ENCODE measurements at places on chromosomes 2 and 18.

DNA sequence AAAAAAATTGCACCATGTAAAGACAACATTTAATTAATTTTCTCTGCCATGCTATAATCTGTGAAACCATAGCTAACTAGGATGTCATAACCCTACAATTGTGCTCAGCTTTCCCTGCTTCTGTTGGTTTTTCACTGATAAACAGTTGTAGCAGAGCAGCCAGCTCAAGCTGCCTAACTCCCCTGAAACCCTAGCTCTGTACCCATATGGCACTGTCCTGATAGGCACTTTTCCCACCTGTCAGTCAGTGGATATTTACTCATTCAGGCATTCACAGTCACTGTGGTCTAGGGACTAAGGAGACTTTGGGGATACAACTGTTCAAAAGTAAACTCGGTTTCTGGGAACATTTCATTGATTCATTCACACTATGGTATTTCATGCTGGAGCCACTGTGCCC, 407.0 kb downstream of the DSEL start:
- no peak for DNase-seq

- no peak for DNase-seq
Observed at GRCh38 chr2:208386541-208386940, 20.1 kb upstream of the PTH2R start.

- no peak for DNase-seq
Observed at GRCh38 chr2:113376913-113377445, 60.5 kb upstream of the ZNG1B start.

DNA sequence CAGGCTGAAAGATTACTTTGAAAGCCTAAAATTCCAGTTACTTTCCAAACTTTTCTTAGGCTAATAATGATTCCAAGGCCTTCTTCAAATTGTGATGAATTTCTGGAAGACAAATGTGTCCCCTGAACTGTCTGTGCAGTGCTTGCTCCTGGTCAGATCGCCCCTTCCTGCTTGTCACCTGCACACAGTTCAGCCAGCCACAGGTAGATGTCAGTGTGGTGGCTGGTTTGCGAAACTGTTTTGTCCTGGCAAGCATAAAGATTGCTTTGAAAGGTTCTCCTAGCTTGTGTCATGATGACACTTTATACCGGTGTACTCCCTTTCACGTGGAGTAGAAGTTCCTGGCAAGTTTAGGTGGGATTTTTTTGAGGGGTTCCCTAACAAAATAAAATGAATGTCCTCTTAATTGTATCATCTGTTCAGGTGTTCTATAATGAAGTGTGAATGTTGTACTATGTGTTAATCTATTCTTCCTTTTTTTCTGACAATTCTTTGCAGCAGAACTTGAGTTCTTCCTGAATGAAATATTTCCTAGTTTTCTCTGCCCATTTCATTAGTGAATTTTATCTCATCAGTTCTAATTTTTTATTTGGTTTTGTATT, 298.8 kb downstream of the ZNF407 start:
- DNase-seq = peak; percentile 9

- no peak for DNase-seq
Observed at GRCh38 chr2:121047383-121047782, 237.6 kb downstream of the TFCP2L1 start.

DNA sequence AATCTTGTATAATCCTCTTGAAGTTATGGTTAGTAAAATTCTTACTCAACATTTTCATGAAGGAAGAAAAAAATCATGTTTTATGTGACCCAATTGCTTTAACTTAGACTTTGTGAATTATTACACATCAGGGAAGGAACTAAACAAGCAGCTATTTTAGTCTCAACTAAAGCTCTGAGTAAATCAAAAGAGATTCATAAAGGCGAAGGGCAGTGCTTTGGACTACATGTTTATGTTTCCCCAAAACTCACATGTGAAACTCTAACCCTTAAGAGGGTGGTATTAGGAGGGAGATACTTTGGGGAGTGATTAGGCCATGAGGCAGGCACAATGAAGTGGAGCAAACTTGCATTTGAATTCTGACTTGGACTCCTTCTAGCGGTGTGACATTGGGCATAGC, 283.7 kb upstream of the POU3F3 start:
- DNase-seq = no peak

GRCh38 chr2:230090967-230091366, 22.2 kb upstream of the SLC16A14 start:
- DNase-seq = no peak

DNA sequence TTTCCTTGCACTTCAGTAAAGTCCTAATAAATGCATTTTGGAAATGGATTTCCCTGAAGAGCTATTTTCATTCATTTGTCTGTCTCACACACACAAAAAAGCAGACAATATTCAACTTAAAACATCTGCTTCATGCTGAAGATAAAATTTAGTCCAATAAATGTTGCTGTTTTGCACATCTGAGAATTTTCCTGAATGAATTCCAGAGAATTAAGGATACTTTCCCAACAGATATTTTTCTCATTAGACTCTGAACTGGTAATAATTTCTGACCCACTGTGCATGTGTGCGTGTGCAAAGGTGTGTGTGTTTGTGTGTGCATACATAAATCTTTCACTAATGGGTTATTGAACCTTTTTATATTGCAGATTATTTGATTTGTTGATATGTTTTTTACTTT, 390.2 kb upstream of the TMEFF2 start:
- DNase-seq = no peak

DNA sequence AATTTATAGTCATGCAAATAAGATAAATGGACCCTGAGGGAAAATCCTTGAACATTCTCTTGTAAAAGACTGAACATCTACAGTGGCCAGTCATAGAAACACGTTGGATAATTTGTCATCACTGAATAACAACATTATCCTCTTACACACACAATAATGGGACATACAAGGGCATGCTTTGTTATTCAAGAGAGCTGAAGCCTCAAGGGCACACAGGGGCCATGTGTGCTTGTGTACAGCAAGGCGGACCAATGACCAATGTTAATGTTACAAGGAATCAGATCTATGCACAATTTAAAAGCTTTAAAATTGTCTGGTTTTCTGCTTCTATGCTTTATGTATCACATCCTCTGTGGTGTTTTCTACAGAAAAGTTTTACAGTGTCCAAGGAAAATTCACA, 23.7 kb downstream of the COL6A3 start:
- DNase-seq = no peak

- no peak for DNase-seq
Observed at GRCh38 chr2:130972410-130972809, 120.8 kb downstream of the FAM168B start.

- no peak for DNase-seq
Observed at GRCh38 chr2:226673314-226673723, 126.3 kb downstream of the IRS1 start.

DNA sequence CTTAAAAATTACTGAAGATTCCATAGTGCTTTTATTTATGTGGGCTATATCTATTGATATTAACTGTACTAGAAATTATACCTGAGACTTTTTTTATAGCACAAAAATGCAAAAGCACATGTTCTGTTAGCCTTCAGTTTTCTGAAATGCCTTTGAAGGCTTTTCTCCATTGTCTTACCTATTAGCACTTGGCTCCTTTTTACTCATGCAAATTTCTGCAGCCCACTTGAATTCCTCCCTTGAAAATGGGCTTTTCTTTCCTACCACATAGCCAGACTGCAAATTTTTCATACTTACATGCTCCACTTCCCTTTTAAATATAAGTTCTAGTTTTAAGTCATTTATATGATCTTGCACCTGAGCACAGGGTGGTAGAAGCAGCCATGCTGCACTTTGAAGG, 453.0 kb upstream of the TRIB2 start:
- DNase-seq = no peak

- no peak for DNase-seq
Observed at GRCh38 chr2:202778217-202778616, 93.3 kb downstream of the ICA1L start.

- peak; percentile 2 for DNase-seq
Observed at GRCh38 chr2:157194097-157194688, 63.3 kb upstream of the GALNT5 start.

- no peak for DNase-seq
Observed at GRCh38 chr18:58143386-58143785, 99.4 kb downstream of the NEDD4L start.

DNA sequence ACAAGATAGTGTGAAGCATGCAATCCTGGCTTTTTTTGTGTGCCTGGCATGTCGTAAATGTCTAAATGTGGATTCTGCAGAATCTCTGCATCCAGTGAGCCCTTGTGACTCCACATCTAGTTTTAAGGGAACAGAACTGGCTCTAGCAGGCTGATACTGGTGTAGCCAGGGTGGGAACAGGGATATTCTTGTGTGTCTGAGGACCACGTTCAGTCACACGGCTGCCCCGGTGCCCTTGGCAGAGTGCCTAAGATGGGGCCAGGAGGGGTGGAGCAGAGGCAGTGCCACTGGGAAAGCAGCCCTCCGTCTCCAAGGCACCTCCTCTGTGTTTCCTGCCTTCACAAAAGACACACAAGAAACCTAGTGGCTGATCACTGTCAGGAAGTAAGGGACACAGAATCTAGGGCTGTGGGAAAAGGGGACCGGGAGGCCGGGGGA, 91.5 kb upstream of the PARD3B start:
- peak; percentile 50 for DNase-seq

DNA sequence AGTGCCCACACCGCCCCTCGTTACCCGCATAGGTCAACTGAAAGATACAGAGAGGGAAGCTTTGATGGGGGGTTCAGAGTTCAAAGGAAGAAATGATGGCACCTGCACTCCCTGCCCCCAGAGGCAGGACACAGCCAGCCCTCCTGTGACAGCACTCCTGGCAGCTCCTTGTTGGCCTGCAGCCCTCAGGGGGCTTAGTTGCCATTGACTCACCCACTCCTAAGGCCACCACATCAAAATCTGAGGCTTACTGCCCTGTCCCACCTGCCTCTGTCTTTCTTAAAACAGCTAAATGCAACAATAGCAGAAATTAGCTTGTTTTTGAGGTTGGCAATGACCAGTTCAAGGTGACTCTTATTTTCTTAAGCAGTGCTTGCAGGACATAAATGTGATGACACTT, 31.6 kb upstream of the SLC35F6 start:
- no peak for DNase-seq

GRCh38 chr2:175579646-175580045, 398.1 kb upstream of the ATP5MC3 start:
- DNase-seq = no peak

GRCh38 chr2:203718087-203718486, 11.6 kb downstream of the CD28 start:
- no peak for DNase-seq

- DNase-seq = no peak
Observed at GRCh38 chr18:38956068-38956467, 1390.5 kb upstream of the CELF4 start.

DNA sequence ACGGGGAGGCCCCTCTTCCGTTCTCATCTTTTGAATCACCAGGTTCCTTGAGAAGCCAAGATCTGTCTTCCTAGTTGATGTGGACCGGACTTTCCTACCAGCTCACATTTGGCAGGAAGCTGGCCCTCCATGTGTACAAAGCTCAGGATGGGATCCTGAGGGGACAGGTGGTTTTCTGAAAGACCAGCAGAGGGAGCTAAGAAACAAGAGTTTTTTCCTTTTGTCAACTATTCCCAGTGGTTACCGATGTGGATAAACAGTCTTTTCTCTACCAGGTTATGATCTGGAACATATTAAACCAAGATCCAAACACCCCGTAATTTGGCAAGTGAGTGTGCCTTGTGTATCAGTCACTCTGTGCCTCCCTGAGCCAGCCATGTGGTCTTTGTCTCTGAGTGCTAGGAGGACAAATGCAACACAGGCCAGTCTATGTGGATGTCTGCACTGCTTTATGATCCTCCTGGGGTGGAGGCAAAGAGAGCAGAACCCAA, 25.1 kb upstream of the ARHGAP25 start:
- DNase-seq = peak; percentile 22

- no peak for DNase-seq
Observed at GRCh38 chr2:166419616-166419934, 43.8 kb upstream of the SCN9A start.

- DNase-seq = no peak
Observed at GRCh38 chr18:76448256-76449110, 46.6 kb downstream of the ZNF516 start.

DNA sequence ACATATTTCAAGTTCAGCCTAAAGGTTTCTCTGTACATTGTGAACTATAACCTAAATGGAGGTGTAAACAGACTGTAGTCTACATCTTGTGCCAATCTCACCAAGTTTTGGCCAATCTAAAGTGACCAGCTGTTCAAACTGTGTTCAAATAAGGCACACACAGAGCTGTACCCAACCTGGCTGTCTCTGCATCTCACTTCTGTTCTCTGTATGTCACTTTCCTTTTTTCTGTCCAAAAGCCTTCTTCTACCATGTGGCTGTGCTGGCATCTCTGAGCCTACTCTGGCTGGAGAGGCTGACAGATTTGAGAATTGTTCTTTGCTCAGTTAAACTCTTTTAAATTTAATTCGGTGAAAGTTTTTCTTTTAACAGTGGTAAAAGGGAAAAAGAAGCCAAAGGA, 817.9 kb downstream of the SOCS6 start:
- no peak for DNase-seq

DNA sequence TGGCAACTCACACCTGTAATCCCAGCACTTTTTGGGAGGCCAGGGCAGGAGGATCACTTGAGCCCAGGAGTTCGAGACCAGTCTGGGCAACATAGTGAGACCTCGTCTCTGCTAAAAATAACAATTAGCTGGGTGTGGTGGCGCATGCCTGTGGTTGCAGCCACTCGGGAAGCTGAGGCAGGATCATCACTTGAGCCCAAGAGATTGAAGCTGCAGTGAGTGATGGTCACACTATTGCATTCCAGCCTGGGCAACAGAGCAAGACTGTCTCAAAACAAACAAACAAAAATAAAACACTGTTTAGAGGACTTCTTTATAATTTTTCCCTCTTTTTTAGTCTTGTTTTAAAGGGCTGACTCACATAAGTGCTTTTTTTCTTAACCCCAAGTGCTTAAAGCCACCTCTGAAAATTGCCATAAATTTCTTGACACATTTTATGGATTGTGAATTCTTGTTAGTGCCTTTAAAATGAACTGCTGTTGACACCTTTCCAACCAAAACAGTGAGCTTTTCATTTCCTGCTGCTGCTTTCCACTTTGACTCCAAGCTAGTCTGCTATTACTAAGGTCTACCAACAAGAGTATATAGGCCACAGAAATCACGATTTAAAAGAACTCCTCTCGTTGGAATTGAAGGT, 41.7 kb downstream of the CYP20A1 start:
- DNase-seq = peak; percentile 4

GRCh38 chr2:21194147-21194546, 70.4 kb downstream of the TDRD15 start:
- no peak for DNase-seq

Data from right kidney (tissue), 9 donors.